ENCODE measurements at places on chromosomes 2 and 18.

- DNase-seq, result no peak
Observed at GRCh38 chr2:63194175-63194574, 143.5 kb downstream of the OTX1 start.

- DNase-seq, result no peak
Observed at GRCh38 chr2:76684756-76685155, 837.4 kb downstream of the LRRTM4 start.

GRCh38 chr2:149908726-149909683, 321.4 kb upstream of the MMADHC start:
- DNase-seq, result peak; percentile 21

- no peak for DNase-seq
Observed at GRCh38 chr18:12393998-12394397, 13.7 kb upstream of the PRELID3A start.

DNA sequence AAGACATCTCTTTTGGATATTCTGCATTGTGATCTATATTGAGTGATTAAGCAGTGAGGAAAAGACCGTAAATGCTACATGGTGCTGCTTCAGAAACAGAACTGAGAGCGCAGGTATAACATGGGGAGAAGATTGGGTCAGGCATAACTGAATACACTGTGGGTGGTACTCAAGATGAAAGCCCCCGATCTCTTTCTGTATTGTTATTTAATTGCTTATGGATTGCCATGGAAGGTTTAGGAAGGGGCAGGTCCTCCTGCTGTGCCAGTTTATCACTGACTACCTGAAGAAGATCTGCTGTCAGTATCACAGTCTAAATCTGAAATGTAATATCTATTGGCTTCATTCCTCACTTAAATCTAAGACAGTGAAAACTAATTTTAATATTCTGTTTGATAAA, 1568.7 kb upstream of the CELF4 start:
- no peak for DNase-seq

GRCh38 chr2:195560209-195560895, 96.7 kb upstream of the SLC39A10 start:
- no peak for DNase-seq

DNA sequence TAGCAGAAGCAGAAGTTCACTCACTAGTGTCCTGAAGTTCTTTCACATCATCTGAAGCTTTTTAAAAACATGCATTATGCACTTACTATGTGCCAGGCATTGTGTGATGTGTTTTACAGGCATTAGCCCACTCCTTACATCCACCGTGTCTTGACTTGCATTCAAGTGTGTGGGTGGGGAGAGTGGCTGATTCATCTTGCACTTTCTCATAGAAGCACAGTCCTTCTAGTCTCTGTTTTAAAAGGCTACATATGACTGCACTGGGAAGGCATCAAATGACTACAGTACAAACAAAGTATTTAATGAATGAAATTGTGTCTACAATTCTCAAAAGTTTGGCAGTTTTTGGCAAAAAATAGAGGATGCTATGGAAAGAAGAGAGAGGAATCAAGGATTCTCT, 21.6 kb upstream of the DSC3 start:
- DNase-seq, result no peak

- no peak for DNase-seq
Observed at GRCh38 chr2:10242451-10242850, 60.3 kb upstream of the HPCAL1 start.

DNA sequence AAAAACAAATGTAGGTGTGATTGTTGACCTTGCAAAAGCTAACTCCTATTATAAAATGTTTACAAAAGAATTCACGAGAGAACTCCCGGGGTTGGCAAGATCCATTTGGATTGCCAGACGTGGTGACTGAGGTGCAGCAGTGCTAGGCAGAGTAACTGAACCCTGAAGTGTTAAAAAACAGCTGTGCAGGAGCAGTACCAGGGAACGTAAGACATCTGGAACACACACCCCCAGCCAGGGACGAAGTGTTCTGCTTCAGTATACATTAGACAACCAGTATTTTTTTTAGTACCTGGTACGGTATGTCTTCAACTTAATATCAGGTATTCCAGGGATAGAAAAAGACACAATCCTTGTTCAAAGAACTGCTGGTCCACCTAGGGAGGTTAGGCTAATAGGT, 272.1 kb upstream of the EPAS1 start:
- DNase-seq, result no peak

GRCh38 chr2:79982445-79982844, 322.1 kb downstream of the LRRTM1 start:
- DNase-seq, result no peak

DNA sequence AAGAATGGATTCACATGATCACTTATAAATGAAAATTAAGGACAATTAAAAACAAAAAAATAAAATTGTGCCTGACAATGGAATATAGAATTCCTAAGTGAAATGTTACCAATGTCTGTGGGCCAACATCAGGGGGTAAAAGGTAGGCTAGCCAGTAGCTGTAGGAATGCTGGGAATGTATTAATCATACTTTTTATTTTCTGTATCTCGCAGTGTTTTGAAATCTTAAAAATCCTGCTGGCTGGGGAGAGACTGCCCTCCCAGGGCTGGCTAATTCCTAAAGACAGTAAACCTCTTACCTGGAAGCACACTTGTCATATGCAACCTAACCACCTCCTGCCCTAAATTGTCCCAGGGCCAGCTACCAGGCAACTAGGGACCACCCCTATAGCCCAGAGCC, 69.8 kb downstream of the REV1 start:
- peak; percentile 35 for DNase-seq

- DNase-seq, result no peak
Observed at GRCh38 chr2:160354677-160355076, 138.9 kb downstream of the RBMS1 start.

DNA sequence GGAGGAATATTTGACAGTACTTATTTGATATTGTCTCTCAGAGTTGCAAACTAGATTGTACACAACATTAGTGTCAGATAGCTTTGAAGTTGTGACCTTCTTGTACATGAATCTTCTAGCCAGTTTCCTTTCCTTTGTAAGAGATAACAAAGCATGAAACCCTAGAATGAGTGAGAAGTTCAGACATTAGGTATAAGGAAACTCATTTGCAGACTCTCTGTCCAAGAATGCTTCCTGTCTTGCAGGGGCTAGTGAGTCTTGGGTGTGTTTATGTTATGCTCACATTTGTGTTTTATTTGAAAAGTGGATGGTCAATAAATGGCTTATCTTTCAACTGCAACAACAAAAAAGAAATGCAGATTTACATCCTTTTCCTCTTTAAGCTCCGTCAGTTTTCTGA, 1.4 kb downstream of the BOD1L2 start:
- DNase-seq, result no peak

GRCh38 chr2:217842017-217842416, 160.8 kb downstream of the TNS1 start:
- no peak for DNase-seq

DNA sequence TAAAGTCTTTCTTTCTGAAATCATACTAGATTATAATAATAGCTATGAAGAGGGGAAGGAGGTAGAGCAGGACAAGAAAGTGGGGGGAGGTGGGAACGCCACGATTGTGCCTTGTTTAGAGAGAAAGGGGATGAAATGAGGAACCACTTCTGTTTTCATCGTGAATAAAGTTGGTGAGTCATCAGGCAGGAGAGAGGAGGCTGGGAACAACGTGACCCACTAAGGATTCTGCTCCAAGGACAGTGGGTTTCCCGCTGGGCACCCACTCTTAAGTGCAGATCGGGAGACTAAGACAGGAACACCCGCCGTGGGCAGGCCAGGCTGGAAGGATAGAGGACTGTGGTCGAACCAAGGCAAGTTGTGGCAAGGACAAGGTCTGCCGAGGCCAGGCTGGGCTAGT, 158.2 kb downstream of the L3MBTL4 start:
- DNase-seq, result no peak

- no peak for DNase-seq
Observed at GRCh38 chr2:46147626-46148368, 149.4 kb upstream of the EPAS1 start.

- DNase-seq, result no peak
Observed at GRCh38 chr2:61377046-61377445, 93.8 kb downstream of the USP34 start.

DNA sequence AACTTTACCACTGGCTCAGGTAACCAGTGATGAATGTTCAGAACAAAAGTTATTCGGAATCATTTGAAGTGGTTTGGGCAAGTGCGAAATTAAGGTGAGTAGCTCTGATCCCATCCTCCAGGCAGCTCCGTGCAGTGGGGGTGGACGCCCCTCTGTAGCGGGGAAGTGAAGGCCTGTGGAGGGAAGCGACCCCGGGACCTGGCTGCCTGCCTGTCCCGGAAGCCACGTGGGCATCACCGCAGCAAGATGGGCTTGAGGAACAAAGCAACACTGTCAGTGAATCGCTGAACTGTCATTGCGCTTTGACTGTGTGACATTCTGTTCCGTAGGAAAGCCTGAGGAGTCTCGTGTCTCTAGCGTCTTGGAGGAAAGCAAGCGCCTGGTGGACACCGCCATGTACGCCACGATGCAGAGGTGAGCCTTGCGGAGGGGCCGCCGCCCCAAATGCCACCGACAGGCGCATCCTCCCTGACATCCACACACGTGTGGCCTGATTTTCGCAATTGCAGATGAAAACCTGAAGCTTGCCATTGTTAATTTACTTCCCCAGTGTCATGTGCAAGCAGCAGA, 9.5 kb downstream of the TPO start:
- DNase-seq, result no peak

- no peak for DNase-seq
Observed at GRCh38 chr18:58712930-58713329, 41.7 kb downstream of the MALT1 start.

- DNase-seq, result no peak
Observed at GRCh38 chr2:95314964-95315611, 17.9 kb downstream of the KCNIP3 start.

Data from fibroblast of skin of abdomen (primary cell).